ENCODE measurements at places on chromosomes 12 and 14.

DNA sequence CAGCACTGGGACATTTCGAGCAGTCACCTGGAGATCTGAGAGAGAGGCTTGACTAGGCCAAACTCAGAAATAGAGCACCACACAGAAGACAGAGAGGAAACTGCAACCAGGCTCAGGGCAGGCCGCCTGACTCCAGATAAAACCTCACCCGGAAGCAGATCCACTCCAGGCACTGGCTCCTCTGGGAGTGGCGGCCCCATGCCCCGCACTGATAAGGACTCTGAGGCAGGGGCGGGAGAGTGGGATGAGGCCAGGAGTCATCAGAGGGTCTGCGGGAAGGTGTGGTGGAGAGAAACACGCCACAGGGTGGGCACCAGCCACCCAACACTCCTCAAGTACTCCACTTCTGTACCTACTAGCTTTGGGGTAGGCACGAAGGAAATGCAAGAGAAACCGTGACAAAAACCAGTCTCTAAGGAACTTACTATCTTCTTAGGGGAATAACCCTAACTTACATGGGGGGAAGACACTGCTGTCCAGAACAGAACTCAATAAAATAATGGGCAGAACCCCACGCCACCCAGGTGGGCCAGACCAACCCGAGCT, 71.3 kb downstream of the CHGA start:
- ATAC-seq, result no peak

- no peak for ATAC-seq
Measured at GRCh38 chr14:36057452-36058116, 118.9 kb downstream of the PTCSC3 start.

- no peak for ATAC-seq
Measured at GRCh38 chr12:4190366-4191063, 83.0 kb upstream of the CCND2 start.

DNA sequence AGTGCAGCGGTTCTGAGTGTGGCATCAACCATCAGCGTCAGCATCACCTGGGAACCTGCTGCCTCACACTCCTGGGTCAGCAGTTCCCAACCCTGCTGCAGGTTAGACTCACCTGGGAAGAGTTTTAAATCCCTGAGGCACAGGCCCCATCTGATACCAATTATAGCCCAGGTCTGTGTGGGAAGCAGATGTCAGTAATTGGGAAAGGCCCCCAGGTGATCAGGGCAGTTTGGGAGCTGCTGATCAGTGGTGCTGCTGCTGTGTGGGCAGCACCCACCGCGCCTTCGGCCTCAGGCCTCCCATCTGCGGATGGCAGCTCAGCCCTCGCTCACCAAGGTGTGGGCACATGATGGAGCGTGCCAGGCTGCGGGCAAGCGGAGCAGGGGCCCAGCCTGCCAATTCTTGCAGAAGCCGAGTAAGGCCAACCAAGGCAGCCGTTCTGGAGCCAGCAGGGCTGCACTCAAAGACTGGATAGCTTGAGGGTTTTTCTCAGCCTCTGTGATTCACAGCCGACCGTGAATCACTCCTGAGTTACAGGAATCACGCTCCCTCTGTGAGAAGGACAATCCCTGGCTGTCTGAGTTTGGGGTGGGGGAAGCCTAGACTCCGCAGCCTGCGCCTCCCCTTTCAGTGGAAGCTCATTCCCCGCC, 155.6 kb upstream of the SFSWAP start:
- ATAC-seq, result no peak

GRCh38 chr12:95443459-95443858, 30.5 kb upstream of the METAP2 start:
- ATAC-seq, result no peak

- no peak for ATAC-seq
Measured at GRCh38 chr14:94320243-94320642, 2.9 kb downstream of the SERPINA6 start.

GRCh38 chr12:124940143-124940392, 25.6 kb upstream of the UBC start:
- peak; percentile 85 for ATAC-seq

GRCh38 chr14:76647697-76648298, 113.5 kb upstream of the VASH1 start:
- ATAC-seq, result peak; percentile 89

GRCh38 chr14:104364830-104365229, 214.7 kb upstream of the C14orf180 start:
- no peak for ATAC-seq

- peak; percentile 91 for ATAC-seq
Measured at GRCh38 chr14:69005432-69006148, 26.5 kb upstream of the ACTN1 start.

GRCh38 chr12:124363353-124363965, 68.6 kb downstream of the RFLNA start:
- no peak for ATAC-seq

GRCh38 chr14:55758796-55759195, 178.8 kb downstream of the KTN1 start:
- ATAC-seq, result no peak

- peak; percentile 94 for ATAC-seq
Measured at GRCh38 chr12:29783773-29784666, at the start of gene TMTC1. Gene TMTC1, minus strand, starts transcription at chr12:29783942. Its CDS starts 191 bp downstream, at chr12:29783751.

DNA sequence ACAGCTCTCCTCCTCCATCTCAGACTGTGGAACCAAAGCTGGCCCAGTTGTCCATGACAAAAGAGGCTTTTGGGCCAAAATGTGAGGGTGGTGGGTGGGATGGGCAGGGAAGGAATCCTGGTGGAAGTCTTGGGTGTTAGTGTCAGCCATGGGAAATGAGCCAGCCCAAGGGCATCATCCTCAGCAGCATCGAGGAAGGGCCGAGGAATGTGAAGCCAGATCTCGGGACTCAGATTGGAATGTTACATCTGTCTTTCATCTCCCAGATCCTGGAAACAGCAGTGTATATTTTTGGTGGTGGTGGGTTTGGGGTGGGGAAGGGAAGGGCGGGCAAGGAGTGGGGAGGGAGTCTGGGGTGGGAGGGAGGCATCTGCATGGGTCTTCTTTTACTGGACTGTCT, 11.8 kb upstream of the TAMALIN start:
- peak; percentile 64 for ATAC-seq

DNA sequence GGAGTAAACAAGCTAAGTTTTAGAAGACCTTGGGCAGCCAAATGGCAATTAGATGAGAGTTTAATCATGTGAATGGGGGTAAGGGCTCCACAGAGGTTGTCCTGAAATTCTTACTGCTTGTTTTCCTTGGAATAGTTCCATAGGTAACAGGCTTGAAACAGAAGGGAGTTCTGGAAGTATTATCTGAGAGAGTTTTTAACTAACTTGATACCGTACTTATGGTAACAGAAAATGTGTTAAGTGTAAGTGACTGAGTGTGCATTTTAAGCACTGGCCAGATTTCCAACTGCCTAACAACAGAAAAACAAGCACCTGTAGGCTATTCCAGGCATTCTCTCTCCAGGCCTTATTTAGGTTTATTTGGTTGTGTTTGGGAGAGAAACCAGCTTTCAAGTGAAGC, 414.6 kb upstream of the PDE3A start:
- ATAC-seq, result no peak

- peak; percentile 37 for ATAC-seq
Measured at GRCh38 chr12:91926848-91927247, 218.8 kb downstream of the BTG1 start.

DNA sequence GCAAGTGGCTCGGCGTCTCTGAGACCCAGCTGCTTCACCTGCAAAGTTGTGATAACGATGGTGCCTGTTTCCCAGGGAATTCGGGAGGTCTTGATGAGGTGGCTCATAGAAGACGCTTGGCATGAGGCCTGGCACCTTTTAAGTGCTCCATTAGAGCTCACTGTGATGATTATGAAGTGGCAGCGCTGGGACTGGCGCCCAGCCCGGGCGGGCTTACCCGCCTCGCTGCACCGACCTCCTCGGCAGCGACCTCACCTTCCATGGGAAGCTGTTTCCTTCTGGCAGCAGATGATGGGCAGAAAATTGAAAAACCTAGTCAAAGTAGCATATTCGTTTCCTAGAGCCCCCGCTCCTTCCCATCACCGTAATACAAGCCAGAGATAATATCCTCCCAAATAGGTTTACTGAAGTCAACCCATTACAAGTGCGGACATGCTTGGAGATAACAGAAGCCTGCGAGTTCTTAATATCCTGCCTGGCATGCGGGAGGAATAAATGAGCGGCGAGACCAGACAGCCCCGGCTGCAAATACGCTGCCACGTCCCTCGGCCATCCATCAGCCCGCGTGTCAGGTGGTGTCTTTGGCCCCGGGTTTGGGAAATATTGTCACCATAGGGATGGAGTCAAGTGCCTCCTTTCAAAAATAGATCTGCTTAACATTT, 35.2 kb upstream of the DLK1 start:
- ATAC-seq, result no peak

GRCh38 chr12:50953047-50953446, 703 bp downstream of the HIGD1C start:
- ATAC-seq, result no peak

- ATAC-seq, result no peak
Measured at GRCh38 chr12:110965574-110965973, 45.2 kb upstream of the MYL2 start.

GRCh38 chr12:115726691-115727090, 550.8 kb downstream of the MED13L start:
- ATAC-seq, result no peak

DNA sequence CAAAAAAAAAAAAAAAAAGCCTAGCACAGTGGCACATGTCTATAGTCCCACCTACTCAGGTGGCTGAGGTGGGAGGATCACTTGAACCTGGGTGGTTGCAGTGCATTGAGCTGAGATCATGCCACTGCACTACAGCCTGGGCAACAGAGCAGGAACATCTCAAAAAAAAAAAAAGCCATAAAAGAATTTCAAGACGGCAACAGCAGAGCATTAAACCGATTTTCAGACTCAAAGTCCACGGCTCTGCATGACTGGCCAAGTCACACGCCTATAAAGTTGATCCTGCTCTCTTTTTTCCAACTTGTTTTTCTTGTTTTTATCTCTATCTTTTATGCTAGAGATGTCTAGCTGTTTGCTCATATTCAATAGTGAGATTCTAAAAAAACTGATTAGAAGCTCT, 45.3 kb downstream of the FBXO34 start:
- ATAC-seq, result no peak

DNA sequence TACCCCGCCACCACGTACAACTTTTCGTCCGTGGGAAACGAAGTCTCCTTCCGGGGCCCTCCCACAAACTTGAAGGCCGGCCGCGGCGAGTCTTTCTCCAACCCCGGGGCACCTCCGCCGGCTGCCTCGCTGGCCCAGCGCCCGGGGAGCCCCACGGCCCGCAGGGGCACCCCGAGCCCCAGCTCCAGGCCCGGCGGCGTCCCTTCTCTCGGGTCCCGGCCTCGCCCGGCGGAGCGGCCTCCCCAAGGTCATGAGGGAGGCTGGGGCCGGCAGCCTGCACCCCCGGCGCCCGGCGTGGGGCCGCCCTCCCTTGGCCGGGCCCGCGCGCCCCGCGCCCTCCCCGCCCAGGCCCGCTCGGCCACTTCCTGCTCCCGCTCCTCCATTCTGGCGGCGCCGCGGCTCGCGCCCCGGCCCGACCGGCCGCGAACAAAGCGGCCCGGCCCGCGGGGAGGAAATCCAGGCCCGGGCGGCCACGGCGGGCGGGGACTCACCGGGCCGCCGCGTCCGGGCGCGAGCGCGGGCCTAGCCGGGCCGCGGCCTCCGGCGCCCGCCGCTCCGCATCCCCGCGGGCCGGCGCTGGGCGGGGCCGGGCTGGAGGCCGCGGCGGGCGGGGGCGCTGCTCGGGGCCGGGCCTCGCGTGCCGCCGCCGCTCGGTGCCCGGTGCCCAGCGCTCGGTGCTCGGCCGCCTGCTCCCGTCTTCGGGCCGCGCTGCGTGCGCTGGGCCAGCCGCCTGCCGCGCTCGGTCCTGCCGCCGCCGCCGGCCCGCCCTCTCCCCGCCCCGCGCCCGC, at the start of gene AKT1:
TSS of gene AKT1 (minus strand) at position 756 of the 788 bp plus-strand sequence. CDS start 3,105 bp downstream, outside the sequence.
- peak; percentile 8 for ATAC-seq

GRCh38 chr14:34650786-34651584, 21.0 kb upstream of the SNX6 start:
- peak; percentile 92 for ATAC-seq

DNA sequence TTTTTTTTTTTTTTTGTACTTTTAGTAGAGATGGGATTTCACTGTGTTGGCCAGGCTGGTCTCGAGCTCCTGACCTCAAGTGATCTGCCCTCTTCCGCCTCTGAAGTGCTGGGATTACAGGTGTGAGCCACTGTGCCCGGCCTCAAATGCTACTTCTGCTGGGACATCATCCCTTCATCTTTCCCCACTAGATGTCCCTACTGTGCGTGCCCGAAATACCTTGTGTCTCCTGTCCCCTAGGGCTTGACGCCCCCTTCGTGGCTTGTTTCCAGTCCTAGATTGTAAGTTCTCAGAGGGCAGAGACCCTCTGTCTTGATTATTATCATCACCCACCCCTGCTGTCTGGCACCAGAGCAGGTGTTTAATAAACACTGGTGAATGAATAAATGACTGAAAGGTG, 14.9 kb downstream of the CCDC63 start:
- no peak for ATAC-seq

- ATAC-seq, result no peak
Measured at GRCh38 chr14:33847066-33847465, 103.8 kb downstream of the EGLN3 start.

DNA sequence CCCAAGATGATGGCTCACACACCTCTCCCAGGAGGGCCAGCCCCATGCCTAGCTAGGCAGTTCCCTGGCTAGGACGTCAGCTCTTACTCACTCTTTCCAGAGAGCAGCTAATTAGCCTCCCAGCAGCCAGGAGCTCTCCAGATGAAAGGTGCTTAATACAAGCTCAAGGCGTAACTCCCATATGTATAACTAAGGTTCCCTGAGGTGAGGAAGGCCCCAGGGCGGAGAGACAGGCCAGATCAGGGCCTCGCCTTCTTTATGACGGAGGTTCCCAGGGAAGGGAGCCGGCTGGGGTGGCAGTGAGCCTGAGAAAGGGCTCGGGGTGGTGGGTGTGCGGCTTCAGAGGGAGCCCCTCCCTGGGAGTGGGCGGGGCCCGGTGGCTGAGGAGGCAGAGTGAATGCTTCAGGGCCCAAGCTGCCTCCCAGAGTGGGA, 26.4 kb upstream of the ZFP36L1 start:
- no peak for ATAC-seq

- ATAC-seq, result no peak
Measured at GRCh38 chr14:104048758-104049507, 36.6 kb upstream of the ASPG start.

DNA sequence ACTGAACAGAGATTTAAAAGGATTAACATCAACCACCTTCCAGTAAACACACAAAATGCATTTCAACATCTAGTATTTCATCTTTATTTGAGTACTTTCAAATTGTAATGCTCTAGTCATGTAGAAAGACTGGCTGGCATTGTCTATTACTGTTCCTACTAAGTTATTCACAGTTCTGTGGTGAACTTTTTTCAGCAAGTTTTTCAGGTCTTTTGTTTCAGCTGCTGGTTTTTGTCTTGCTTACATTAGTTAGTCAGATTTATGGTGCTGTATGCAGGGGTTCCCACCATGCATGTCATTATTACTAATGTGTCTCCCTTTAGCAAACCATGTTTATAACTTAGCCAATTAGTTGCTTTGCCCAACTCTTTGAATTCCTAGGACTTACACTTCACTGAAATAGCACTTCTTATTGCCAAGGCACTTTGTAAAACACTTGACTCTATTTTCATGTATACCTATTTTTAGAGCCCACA, 253.4 kb upstream of the KITLG start:
- ATAC-seq, result peak; percentile 16

DNA sequence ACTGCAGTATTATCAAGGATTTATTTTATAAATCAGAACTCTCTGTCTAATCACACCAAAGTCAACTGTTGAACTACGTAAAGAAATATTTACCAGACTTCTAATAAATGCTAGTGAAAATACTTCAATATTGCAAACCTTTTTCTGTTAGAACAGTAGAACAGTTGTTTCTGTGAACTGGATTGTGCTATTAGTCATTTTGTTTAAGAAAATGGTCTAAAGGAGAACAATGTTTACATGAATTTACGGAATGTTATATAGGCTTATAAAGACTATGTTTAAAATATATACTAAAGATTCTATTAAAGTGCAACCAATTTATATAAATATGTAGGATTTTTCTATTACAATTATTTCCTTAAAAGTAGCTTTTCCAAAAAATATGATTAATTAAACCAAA, 471.4 kb downstream of the FSCB start:
- no peak for ATAC-seq

Data from SK-N-SH treated with all-trans-retinoic acid at 6 μM for 48 hours (cell line).